GM19239 (cell line): ENCODE measurements at places on chromosomes 1 and 21.

- no peak for DNase-seq
These were observed 53.9 kb upstream of the LBR start for GRCh38 chr1:225481738-225482137.

DNA sequence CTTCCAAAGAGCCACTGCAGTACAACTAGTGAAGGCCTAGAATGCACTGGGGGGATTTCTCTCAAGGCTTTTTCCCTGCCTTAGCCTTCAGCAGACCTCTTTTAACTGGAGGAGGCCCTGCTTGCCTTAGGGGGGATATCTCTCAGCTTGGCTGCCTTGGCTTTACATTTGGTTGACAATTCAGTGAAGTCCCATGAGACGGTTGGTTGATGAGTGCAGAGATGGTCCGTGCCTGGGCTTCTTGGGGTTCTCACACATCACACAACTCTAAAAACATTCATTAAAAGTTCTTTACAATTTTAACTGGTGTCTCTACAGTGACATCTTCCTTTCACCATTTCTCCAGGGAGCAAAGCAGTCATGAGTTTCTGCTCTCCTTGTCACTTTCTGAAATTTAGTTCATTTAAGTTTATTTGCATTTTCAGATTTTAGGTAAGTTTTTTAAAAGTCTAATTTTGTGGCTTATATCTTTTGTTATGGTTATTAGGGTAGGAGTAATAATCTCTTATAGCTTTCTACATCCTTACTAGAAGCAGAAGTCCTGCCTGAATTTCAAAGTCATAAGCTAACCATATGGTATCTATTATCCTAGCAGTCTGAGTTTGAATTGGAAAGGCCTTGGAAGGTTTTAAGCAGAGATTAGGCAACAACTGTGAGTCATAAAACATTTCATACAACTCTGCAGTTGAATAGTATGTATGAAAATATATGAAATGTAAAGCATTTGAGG is 487.6 kb downstream of the DPYD start:
- DNase-seq, result no peak

- DNase-seq, result peak; percentile 8
These were observed 425.7 kb upstream of the USP24 start for GRCh38 chr1:55640708-55641473.

DNA sequence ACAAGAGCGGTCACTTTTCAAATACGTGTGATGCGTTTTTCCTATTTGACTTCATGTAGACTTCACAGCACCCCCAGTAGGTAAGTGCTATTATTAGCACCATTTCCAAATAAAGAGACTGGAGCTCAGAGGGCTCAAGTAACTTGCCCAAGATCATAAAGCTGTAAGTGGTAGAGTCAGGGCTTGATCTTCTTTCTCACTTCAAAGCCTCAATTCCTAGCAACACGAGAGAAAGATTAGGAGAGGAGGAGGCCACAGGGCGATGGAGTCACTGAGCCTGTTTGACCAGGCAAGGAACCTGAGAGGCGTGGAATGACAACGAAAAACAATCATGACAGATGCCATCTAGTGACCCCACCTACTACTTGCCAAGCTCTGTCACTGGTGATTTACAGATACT is 181.0 kb downstream of the FOXD2 start:
- no peak for DNase-seq

DNA sequence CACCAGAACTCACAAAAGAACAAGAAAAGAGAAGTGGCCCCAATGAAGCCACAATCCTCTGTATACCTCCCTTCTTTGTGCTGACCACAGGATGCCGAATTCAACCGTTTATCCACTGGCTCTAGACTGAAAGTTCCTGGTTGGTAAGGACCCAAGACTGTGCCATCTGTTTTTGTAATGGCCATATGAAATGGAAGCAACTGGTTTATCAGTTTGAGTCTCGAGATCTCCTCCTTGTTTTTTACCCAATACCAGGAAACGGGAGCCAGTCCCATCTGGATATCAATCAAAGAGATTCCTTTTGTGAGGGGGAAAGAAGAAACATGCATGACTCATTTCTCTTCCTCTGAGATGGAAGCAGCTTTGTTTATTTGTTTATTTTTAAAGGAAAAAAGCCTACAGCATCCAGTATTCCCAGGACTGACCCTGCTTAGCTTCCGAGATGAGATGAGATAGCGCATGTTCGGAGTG is 32.4 kb upstream of the ZNF124 start:
- no peak for DNase-seq

- DNase-seq, result no peak
These were observed 54.4 kb downstream of the SLC30A7 start for GRCh38 chr1:100950337-100950736.

GRCh38 chr21:16873176-16873575 is 639.7 kb upstream of the CXADR start:
- no peak for DNase-seq

DNA sequence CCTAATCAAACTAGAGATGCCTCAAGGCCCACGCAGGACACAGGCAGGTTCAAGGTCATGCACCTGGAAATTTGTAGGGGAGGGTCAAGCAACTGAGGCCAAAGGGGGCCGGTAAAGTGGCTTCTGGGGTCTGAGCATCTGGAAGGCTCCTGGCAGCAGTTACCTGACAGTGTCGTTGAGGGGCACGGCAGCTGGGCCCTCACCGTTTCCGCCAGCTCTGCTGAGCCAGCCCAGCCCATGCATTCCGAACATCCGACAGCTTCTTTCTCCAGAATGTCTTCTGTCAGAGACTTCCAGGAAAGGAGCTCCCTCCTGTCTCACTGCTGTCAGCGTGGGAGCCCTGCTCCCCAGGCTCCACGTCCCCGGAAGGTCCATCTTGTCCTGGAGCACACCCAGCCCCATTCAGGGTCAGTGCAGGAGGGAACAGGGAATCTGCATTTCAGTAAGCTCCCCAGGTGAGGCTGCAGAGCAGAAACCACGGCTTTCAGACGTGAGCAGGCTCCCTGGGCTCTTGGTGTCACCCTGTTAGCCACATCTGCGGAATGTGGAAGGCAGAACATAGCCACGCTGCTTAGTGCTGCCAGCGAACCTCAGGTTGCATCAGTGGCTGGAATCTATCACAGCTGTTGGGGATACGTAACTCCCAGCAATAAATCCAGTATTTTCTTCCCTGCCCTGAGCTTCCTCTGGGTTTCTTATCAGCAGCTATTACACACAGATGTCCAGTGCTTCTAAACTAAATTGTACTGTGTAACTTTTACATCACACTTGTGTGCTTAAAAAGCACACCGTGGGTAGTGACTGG is 36.3 kb upstream of the FAM3B start:
- DNase-seq, result no peak

- no peak for DNase-seq
These were observed 12.7 kb upstream of the HEYL start for GRCh38 chr1:39652105-39652504.

DNA sequence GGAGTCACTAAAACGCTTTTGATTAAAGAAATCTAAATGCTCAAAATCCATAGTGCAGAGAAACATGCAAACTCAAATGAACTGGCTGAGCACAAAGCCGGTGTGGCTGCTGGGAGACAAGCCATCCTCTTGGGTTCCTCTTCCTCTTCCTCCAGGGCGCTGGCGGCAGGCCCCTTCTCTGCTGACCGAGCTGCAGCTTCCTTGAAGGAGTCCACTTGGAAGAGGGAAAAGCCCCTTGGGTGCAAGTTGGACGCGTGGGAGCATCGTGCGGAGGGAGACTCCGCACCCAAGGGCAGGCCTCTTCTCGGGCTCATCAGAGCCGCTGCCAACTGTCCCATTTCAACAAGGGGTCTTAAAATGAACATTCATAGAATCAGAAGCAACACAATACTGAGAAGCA is 7.9 kb downstream of the CCNL2 start:
- no peak for DNase-seq

GRCh38 chr1:89884718-89885596 is 64.1 kb downstream of the LRRC8D start:
- no peak for DNase-seq

DNA sequence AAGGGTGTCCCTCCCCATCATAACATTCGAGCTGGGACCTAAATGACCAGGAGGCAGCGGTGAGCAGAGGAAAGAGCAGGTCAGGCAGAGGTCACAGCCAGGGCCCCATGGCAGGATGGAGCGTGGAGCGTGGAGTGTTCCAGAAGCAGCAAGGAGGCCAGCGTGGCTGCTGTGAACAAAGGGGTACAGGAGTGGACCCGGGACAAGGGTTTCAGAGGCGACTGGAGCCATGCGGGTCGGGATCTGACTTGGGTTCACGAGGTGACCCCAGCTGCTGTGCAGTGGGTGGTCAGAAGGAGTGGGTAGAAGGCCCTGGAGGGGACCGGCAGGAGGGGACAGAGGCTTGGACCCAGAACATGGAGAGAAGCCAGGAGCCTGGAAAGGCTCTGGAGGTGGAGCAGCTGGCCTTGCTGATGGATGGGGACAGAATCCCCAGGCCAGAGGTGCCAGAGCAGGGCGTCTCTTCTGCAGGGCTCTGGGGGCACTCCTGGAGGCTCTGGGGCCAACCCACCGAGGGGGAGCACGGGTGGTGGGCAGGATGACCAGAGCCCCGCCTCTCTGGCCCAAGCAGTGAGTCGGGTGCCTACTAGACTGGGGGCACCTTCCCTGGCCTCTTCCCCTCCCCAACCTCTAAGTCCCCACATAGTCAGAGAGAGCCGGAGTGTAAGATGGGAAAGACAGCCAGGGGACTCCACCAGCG is 2.3 kb downstream of the CHD5 start:
- no peak for DNase-seq

- DNase-seq, result peak; percentile 47
These were observed 8.9 kb downstream of the VPS26C start for GRCh38 chr21:37257967-37258877.

DNA sequence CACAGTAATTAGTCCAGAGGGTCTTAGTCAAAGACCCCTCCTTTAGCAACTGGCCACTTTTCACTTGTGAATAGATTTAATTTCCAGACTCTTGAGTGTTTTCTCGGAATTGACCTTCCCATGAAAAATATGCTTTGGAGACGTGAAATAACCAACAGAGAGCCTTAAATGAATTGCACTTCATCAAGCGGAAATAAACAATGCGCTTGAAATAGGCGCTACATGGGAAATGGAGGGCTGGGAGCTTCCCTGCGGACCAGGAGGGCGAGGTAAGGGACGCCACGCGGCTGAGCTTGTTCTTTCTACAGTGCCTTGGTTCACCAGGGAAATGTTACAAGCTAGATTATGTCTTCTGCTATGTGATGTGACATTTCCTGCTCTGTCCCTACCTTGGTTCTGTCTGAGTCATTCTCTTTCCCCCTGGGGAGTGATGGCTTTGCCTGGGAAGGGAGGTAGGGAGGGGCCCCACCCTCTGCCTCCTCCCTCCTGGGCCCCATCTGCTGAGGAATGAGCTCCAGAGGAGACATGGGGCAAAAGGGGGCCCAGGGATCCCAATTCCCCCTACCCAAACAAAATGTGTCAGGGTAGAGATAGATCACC is 619.3 kb downstream of the PTPRU start:
- DNase-seq, result no peak

DNA sequence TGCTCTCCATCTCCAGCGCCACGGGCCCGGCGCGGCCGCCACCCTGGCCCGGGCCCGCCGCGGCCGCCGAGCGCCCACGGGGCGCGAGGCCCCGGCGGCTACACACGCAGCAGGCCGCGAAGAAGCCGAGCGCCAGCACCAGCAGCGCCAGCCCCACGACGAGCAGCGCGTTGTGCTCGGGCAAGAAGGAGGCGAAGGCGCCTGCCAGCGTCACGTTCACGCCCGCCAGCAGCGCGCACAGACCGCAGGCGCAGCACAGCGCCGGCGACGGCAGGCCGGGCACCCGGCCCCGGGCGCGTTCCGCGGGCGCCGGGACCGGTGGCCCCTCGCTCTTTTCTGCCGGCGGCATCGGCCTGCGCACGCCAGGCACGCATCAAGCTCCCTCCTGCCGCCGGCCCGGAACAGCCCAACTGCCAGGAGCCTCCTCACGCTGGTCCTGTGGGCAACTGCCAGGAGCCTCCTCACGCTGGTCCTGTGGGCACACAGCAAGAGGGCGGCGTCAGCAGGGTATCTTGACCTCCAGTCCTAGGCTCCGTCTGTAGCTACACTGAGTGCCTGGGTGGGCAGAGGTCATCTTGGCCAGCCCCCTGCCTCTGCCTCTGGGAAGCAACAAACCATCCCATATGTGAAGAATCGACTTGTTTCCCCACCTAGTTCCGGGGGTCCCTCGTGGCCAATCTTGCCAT is 18.1 kb downstream of the KNCN start:
- no peak for DNase-seq

- DNase-seq, result no peak
These were observed 5.7 kb downstream of the FHL3 start for GRCh38 chr1:37999430-38000232.

GRCh38 chr1:185427264-185427663 is 110.2 kb upstream of the IVNS1ABP start:
- no peak for DNase-seq

- no peak for DNase-seq
These were observed 167.2 kb downstream of the CYYR1 start for GRCh38 chr21:26405735-26406361.

DNA sequence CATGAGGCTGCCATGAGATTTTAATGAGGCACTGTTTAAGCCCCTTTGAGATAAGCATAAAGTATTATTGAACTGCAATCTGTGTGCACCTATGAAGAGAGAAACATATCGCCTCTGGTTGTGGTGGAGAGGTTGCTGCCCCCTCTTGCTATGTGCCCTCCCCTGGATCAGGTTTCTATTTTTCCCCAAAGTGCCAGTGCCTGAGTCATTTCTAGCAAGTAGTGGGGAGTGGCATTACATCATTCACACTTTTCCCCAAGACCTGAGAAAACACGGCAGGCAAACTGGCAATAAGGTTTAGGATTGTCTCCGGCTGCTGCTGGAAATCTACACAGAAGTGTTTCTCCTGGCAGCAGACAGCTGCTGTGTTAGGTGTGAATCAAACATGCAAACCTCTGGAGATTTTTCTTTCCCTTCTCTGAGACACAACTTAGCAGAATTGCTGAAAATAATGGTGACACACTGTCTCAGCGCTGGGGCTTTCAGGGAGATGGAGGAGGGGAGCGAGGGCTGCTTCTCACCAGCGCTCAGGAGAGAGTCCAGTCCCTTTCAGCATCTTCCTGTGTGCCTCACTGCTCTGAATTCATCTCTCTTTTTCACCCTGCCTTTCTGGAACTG is 13.7 kb upstream of the RGS16 start:
- DNase-seq, result no peak

DNA sequence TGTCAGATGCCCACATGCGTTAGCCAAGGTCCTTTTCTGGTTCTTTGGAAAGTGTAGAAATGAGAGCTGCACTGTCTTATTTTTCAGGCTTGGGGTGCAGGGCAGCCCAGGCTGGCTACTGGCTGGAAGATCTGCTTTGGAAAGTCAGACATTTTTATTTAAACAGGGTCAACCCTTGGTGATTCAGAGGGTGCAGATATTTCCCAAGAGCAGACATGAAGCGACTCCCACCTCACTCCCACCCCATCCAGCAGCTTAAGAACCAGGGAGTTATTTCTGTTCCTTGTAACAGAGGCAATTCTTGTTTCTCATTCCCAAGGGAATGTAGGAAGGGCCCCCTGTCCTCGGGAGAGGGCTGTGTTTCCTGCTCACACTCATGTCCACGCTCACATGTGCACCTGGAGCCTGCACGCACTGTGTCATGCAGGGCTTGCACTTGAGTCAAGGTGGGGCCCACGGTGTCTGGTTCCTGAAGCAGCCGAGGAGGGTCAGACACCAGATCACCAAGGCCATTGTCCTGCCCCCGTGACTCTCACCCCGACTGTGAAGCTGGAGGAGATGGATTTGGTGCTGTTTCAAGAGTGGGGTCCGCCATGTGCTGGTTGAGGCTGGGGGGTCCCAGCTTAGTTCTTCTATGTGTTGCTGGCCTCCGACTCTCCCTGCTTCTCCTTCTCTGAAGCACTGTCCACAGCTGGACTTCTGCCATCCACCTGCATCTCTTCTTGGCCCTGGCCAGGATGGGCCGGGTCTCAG is 992 bp downstream of the S100A7A start:
- no peak for DNase-seq

- no peak for DNase-seq
These were observed 238.2 kb downstream of the GRIK3 start for GRCh38 chr1:36796106-36796590.
